NCI-H1417 treated with DMSO at 0.1 percent for 48 hours (cell line): ENCODE measurements at places on chromosomes 12 and 14.

DNA sequence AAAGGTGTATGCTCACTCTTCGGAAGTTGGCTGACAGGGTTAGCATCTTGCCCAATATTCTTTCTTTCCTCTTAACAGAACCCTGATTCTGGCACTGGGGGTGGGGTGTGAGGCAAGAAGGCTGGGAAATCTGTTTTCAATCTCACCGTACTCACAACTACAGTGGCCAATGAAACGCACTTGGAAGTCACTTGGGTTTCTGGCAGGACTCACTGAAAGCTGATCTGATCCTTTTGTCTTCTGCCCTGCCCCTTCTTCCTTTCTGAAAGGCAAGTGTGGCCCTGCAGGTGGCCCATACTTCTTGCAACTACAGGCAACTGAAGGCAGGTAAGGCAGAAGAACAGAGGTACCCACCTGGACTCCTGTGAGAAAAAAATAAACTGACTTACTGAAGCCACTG, 106.9 kb downstream of the STXBP6 start:
- DNase-seq: no peak

DNA sequence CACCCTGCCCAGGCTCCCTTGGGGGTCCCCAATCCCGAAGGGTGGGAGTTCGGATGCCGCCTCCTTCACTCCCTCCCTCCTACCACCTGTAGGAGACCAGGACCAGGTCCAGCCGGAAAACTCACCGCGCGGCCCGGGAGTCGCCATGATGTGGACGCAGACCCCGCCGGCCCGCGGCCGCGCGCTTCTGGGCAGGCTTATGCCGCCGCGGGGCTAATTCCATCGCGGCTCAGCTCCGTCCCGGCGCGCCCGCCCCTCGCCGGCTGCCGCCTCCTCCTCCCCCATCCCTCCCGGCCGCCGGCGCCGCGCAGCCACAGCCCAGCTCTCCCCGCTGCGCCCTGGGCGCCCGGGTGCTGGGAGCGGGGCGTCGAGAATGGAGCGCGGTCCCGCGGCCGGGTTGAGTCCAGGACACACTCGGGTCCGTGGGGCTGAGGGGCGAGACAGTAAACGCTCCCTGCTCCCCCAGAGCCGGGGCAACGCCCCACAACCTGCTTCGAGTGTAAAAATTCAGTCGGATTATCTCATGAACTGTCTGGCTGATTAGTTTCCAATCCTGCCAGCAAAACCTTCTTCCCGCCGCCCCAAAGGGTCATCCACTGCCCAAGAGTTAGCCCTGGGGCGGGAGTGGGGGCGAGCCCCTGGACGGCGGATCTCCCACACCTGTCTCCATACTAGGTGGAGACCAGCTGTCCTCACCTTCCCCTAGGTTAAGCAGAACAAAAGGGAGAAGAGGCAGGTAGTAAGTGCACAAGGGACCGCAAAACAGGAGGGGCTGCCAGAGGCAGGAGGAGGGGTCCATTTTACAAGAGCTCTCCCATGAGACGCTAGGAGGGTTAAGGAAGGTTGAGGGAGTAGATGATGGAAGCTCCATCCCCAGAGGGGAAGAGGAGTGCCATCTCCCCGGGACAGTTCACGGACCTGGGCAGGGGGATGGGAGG, at the start of gene ANO2:
Gene ANO2 (minus strand): TSS at position 189 of the 938 bp plus-strand sequence. CDS start 42 bp downstream, at position 147.
- no peak for DNase-seq

DNA sequence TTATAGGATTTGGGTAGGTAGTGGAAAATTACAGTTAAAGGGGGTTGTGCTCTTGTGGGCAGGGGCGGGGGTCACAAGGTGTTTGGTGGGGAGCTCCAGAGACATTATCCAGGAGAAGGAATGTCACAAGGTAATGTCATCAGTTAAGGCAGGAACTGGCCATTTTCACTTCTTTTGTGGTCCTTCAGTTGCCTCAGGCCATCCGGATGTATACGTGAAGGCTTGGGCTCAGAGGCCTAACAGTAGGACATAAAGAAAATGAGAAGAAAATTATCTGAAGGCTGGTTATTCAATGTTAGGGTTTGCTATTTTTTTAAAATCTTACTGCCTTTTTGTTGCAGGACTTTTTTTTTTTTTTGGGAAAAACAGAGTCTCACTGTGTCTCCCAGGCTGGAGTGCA, 2.5 kb upstream of the PSEN1 start:
- no peak for DNase-seq

- DNase-seq: no peak
Measured at GRCh38 chr12:81468206-81468605, 290.9 kb downstream of the PPFIA2 start.

GRCh38 chr12:14968478-14968877, 4.4 kb upstream of the PDE6H start:
- no peak for DNase-seq

GRCh38 chr14:77616133-77616453, 344 bp downstream of the SPTLC2 start:
- no peak for DNase-seq

GRCh38 chr12:89566615-89567014, 40.8 kb upstream of the POC1B start:
- no peak for DNase-seq
